GM23248 (cell line): ENCODE measurements at places on chromosomes 12 and 14. TPM values are rescaled to one million over a fixed set of nuclear protein-coding genes. Genes with fewer than 3 reads are reported as not detected.

OR4N5 gene
- not detected in 2 replicates for total RNA-seq

SDSL gene
- total RNA-seq: 5.1 and 6.3 TPM in 2 replicates

PPP1R36 gene
- total RNA-seq: 1.6 TPM in 1 of 2 replicates, not detected in the other

TUBA1B gene
- total RNA-seq: 1,598 and 1,776 TPM in 2 replicates

DPY19L2 gene
- 0.43 TPM in 1 of 2 replicates, not detected in the other for total RNA-seq

GAS2L3 gene
- total RNA-seq: 9.8 and 14.8 TPM in 2 replicates

GLIPR1L1 gene
- total RNA-seq: not detected in 2 replicates

TRMT61A gene
- total RNA-seq: 13.2 and 15.0 TPM in 2 replicates

GRCh38 chr12:100493396-100494012 is 19.8 kb downstream of the NR1H4 start:
- DNase-seq: no peak

DNA sequence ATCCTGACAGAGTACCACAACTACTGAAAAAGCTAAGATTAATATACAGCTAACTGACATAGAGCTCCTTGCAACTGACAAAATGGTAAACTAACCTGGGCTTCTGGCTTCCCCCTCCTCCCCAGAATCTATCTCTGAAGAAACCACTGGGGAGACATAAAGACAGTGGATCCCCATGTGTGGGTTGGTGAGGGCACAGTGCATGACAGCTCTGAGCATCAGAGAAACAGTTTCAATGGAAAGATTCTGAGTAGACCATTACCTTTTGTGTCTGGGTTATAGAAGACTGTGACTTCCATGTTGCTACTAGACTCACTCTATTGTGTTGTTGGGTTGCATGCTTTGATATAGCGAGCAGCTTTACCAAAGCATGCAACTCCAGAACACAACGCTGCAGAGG is 247.4 kb downstream of the EFCAB11 start:
- DNase-seq: no peak

DNA sequence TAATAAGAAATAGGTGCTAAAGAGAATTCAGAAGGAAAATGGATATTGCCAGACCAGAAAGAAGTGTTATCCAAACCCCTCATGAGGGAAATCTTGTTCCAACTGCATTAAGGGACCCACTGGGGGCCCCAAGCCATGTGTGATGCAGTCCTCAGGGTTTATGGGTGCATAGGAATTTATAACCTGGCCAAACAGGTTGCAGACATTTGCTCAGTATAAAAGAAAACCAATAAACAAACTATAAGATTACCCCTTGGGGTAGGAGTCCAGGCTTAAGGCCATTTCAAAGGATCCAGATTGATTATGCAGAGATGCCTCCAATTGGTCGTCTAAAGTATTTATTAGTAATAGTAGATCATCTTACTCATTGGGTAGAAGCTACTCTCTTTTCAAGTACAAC is 240.9 kb upstream of the DIO3 start:
- DNase-seq: no peak

DNA sequence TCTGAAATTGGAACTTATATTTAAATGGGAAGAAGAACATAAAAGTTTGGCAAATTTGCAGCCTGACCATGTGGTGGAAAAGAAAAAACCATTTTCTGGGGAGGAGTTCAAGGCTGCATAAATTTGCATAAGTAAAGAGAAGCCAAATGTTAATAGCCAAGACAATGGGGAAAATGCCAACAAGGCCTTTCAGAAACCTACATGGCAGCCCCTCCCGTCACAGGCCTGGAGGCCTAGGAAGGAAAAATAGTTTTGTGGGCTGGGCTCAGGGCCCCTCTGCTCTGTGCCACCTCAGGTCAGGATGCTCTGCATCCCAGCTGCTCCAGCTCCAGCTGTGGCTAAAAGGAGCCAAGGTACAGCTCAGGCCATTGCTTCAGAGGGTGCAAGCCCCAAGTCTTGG is 67.6 kb upstream of the CCDC60 start:
- DNase-seq: no peak

- no peak for DNase-seq
Measured at GRCh38 chr12:46230306-46230705, 38.5 kb downstream of the SLC38A1 start.

DNA sequence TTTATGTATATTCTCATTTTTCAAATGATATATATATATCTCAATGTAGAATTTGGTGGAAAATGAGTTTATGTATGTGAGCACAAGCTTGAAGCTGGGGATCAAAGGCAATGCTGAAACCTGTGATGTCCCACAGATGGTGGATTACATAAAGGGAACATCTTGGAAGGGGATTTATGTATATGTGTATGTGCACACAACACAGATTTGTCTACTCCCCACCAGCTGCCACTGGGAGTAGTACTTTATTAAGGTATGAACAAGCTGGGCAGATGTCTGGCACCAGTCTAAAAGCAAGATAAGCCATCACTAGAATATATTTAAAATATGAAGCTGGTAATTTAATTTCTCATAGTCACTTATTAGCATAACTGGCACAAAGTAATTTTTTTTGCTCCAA is 895.6 kb downstream of the SLC6A15 start:
- DNase-seq: no peak

- peak; percentile 46 for DNase-seq
Measured at GRCh38 chr12:13428538-13429265, 232.2 kb downstream of the EMP1 start.

GRCh38 chr12:14654842-14655241 is 41.6 kb downstream of the GUCY2C start:
- DNase-seq: no peak

DNA sequence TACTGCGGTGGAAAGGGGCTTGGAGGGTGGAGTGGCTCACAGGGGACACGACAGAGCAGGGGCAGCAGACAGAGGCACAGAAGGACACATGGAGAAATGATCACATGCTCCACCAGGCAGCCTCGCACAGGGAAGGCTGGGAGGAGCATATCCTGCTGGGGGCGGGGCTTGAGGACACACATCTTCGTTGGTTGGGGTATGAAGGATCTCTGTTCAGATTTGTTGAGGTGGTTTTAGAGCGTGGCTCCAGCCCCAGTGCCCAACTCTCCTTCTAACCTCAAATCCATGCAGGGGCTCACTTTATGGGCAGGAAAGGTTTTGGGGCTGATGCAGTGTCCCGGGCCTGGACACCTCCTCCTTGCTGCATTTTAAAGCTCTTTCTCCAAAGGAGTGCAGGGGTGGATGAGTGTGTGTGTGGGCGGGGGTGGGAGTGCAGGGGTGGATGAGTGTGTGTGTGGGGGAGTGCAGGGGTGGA is 733 bp upstream of the P3H3 start:
- DNase-seq: peak; percentile 90

- peak; percentile 72 for DNase-seq
Measured at GRCh38 chr14:54567639-54568561, 972 bp downstream of the SAMD4A start.

GRCh38 chr12:92702754-92703679 is at the start of gene PLEKHG7:
Gene PLEKHG7, plus strand, starts transcription at chr12:92702989. Its CDS starts 3,643 bp downstream, at chr12:92706632.
- no peak for DNase-seq

- DNase-seq: no peak
Measured at GRCh38 chr12:53378222-53378621, 1.8 kb upstream of the SP1 start.

DNA sequence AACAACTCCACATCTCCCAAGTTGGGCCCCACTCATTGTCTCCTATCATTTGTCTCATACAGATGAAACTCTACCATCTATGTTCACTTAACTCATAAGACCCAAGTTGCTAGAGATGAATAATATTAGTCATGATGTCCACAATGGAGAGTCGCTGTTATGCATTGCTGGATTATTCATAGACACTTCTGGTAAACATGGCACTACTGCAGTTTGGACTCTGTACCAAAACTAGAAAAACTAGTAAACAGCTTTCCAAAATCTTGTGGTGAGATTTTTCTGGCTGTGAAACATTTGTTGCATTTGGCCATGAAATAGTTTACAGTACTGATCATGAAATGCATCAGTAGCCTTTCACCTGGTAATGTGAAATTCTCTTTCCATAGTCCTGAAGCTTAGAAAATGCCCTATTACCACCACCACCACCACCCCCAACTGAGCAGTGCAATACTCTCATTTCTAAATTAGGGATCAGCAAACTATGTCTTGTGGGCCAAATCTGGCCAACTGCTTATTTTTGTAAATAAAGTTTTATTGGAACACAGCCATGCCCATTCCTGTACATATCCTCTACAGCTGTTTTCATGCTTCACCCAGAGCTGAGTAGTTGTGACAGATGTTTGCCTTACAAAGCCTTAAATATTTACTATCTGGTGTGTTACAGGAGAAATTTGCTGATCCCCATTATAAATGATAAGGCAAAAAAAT is 236.5 kb downstream of the DPF3 start:
- DNase-seq: no peak

- DNase-seq: no peak
Measured at GRCh38 chr12:6533653-6533922, 729 bp upstream of the GAPDH start.

DNA sequence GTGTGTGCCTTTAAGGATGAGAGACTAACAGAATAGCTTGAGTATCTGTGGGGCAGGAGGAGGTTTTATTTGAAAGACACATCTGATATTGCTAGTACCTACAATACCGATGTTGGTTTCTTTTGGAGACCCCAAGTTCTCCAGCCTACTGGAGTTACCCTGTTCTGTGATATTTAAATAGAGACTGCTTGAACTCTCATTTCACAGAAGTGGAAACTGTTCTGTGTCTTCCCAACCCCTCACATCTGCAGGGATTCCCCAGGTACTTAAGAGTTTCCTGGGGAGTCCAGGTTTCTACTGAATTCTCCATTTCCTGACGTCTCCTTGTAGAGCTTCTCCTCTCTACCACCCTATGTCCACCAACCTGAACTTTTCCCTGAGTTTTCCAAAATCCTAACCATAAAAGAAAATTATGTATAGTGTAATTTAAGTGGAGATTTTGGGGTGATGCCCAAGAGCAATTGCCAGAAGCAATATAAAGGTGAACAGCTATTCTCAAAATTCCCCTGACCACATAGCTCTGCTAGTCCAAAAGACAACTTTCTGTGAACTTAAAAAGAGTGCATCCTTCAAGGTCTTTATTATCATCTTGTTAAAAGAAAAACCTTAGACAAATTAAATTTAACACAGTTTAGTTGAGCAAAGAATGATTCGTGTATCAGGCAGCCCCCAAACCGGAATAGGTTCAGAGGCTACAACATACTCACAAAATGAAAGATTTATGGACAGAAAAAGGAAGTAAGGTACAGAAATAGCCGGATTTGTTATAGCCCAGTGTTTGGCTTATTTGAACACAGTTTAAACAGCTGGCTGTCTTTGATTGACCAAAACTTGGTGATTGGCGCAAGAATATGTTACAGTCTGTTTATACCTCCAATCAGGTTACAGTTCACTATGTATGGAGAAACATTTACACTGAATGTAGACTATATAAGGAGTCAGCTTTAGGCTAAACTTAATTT is 373.4 kb downstream of the NUAK1 start:
- DNase-seq: no peak

- DNase-seq: peak; percentile 54
Measured at GRCh38 chr12:104670439-104671408, 214.0 kb downstream of the CHST11 start.

DNA sequence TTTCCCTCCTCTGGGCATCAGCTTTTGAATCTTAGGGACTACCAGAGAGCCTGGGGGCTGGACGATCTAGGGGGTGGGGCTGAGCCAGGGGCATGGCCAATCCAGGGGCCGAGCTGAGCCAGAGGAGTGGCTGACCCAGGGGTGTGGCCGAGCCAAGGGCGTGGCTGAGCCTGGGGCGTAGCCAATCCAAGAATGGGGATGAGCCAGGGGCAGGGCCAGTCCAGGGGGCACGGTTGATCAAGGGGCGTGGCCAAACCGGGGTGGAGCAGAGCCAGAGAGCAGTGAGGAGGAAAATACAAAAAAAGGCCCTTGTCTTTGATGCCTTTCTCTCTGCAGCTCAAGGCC is 219.3 kb upstream of the NOS1 start:
- DNase-seq: no peak

DNA sequence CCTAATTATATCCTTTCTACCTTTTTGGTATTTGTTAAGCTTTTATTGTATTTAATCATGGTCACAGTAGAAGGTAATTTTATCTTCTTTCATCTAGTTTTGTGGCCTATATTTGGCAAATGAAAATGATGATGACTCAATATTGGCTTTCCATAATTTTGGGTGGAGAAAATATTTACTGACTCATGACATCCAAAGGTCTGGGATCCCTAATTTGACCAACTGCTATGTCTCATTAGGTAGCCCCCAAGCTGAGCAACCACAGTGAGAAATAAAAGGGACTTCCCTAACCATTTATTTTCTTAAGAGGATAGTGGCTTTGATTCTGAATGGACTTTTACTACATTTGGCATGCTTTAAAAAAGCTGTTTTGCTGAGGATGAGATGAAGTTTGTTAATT is 289.5 kb downstream of the RMST start:
- no peak for DNase-seq

GRCh38 chr14:73227812-73228781 is 9.2 kb upstream of the PAPLN start:
- peak; percentile 86 for DNase-seq

GRCh38 chr14:52313462-52313861 is 650 bp upstream of the PTGER2 start:
- DNase-seq: peak; percentile 52

DNA sequence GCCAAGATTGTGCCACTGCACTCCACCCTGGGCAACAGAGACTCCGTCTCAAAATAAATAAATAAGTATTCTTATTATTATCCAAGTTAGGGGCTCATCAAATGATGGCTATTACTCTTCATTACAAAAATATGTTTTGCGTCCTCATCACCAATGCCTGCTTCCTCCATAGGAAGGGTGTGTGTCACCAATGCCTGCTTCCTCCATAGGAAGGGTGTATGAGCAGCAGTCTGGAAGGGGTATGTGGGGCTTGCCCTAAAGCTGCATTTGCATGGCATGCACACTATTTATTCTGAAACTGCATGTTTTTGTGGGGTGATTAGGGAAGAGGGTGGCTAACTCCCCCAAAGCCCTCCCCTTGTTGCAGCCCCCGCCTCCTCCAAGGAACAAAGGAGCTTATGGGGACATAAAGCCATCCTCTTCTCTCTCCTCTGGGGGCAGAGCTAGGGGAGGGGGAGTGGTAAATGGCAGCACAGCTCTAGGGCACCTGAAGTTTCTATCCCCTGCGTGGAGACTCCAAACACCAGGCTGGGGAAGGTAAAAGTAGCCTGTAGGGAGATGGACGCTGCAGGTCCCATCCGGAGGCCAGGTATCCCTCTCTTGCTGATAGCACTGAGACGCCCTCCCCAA is 1.3 kb downstream of the CAMKK2 start:
- no peak for DNase-seq

DNA sequence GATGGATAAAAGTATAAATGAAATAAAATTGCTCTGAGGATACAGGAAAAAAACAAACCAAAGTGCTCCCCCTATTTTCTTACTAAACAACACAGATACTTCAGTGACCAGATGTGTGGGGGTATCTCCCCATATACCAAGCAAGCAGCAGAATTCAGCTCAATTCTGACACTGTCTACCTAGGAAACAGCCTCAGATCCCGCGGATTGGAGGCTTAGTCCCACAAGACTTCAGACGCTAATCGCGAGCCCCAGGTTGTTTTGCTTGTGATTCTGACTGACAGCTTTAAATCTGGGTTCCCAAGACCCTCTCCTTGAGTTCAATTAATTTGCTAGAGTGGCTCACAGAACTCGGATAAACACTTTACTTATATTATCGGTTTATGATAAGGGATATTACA is 17.3 kb downstream of the NFKBIA start:
- DNase-seq: no peak

- DNase-seq: peak; percentile 90
Measured at GRCh38 chr12:1644534-1645438, 15.8 kb downstream of the WNT5B start.
